ENCODE measurements at places on chromosomes 1 and 21.

GRCh38 chr1:90344963-90345730 lies 350.2 kb downstream of the ZNF326 start:
- DNase-seq = no peak

GRCh38 chr1:80882553-80882952 lies 918.2 kb upstream of the ADGRL2 start:
- DNase-seq = no peak

GRCh38 chr1:230958370-230958769 lies 20.3 kb downstream of the TTC13 start:
- no peak for DNase-seq

- no peak for DNase-seq
Observed at GRCh38 chr1:228352677-228353481, 53.8 kb downstream of the TRIM11 start.

- no peak for DNase-seq
Observed at GRCh38 chr1:12472798-12473551, 145.0 kb downstream of the DHRS3 start.

GRCh38 chr1:2876846-2877245 lies 75.4 kb upstream of the TTC34 start:
- no peak for DNase-seq

- no peak for DNase-seq
Observed at GRCh38 chr1:227261501-227261900, 56.8 kb downstream of the CDC42BPA start.

- no peak for DNase-seq
Observed at GRCh38 chr1:218350801-218351266, 5.7 kb downstream of the TGFB2 start.

DNA sequence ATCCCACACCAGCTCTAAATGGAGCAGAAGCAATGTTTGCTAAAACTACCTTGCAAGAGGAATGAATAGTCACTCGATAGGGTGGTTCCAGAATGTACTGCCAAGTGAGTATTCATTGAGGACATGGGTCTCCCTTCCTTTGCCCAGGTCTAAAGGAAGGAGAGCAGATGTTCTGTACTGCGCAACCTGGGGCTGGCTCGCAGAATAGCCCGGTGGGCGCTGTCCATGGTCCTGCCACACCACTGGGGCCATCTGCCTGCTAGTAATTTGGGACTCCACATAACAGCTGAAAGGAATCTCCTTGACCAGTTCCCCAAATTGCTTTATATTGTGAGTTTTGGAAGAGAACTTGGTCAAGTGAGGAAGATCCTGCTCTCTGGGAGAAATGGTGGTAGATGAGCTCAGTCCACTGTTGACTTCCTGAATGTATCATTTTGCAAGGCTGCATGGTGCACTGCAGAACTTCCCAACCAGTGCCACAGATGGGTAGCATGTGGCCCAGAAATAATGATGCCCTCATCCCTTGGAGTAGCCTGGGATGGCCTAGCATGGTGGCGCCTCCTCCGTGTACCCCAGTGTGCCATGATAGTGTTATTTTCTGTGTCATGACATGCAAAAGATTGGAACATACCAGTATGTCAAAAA lies 5.7 kb downstream of the SLC6A17 start:
- no peak for DNase-seq

DNA sequence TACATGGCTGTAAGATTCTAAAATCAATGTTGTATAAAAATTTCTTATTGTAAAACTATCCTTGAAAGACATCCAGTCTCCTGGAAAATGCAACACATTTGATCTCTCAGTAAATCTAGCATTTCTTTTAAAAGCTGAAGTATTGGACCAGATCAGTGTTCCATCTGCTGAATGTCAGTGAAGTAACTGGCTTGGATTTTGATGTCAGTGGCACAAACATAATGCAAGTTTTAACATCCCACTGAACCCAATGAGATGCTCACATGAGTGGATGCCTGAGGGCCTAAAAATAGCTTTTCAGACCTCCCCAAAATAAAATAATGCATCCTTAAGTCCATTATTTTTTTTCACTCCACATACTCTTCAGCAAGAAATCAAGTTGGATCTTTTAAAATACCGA lies 1432.2 kb downstream of the MRPL39 start:
- DNase-seq = no peak

DNA sequence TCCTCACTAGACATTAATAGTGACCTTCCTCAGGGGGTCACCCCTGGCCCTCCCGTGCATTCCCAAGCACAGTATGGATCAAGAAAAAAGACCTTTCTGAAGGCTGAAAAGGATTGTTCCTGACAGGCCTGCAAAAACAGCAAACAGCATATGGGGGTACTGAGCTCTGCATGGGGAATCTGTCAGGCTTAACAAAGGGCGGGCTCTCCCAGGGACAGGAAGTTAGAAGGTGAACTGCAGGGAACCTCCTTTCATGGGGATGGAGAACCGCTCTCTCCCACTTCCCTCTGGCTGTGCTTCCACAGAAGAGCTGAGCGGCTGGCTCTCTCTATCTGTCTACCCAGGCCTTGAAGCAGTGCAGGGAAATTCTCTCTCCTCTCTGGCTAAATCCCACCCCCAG lies 91.7 kb downstream of the DTL start:
- no peak for DNase-seq

GRCh38 chr1:99370476-99370875 lies 106.2 kb downstream of the PLPPR4 start:
- DNase-seq = no peak

- no peak for DNase-seq
Observed at GRCh38 chr1:205583461-205584130, 48.2 kb downstream of the ELK4 start.

GRCh38 chr1:187621951-187622350 lies 793.2 kb downstream of the PLA2G4A start:
- no peak for DNase-seq

GRCh38 chr1:152539901-152540300 lies 25.6 kb downstream of the CRCT1 start:
- DNase-seq = no peak

GRCh38 chr1:77824079-77824478 lies 44.6 kb downstream of the MIGA1 start:
- no peak for DNase-seq

GRCh38 chr1:101017448-101017847 lies 8.1 kb downstream of the DPH5 start:
- DNase-seq = no peak

- no peak for DNase-seq
Observed at GRCh38 chr1:27360159-27361043, 6.4 kb downstream of the MAP3K6 start.

GRCh38 chr1:8871539-8871935 lies 6.9 kb downstream of the ENO1 start:
- no peak for DNase-seq

GRCh38 chr1:78688697-78689096 lies 39.1 kb downstream of the IFI44 start:
- DNase-seq = no peak

GRCh38 chr1:18803851-18804250 lies 55.6 kb downstream of the TAS1R2 start:
- DNase-seq = no peak

DNA sequence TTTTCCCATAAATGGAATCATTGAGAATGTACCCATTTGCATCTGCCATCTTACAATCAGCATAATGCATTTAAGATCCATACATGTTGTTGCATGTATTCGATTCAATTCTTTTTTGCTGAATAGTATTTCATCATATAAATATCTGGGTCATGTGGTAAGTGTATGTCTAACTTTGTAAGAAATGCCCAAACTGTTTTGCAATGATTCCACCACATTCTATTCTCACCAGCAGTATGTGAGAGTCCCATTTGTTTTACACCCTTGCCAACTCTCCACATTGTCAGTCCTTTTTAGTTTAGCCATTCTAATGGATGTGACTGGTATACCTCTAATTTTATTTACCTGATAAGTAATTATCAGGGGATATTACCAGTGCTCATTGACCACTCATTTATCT lies 115.8 kb upstream of the PBX1 start:
- DNase-seq = no peak

GRCh38 chr1:64569411-64569810 lies 99.5 kb downstream of the CACHD1 start:
- DNase-seq = no peak
